ENCODE measurements at places on chromosomes 6 and 20. TPM values are rescaled to one million over a fixed set of nuclear protein-coding genes. Genes with fewer than 3 reads are reported as not detected.

DNA sequence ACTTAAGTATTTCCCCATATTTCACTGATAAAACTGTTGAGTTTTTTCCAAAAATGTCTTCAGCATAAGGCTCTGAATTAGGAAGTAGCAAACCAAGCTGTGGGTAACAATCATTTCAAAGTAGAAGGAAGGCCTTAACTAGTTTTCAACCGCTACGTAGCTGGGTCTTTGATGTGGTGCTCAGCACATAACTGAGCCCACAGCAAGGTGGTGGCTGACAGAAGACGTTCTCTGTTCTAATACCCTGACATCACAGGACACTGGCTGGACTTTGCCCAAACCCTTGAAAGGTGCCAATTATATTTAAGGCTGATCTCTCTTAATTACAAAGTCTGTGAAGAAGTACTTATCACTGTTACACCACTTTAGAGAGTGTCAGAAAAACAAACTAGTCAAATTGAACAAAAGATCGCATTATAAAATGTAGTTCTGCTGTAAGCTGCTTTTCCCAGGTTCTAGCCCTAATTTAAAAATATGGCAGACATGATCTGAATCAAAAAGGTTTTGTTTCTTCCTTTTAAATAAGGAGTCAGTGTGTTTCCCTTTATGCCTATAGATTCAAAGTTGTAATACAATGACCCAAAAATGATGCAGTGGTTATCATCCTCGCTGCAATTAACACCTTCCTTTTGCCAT lies 26.7 kb downstream of the MAN1A1 start:
- no peaks in the 10 kb centered on the region for H3K27me3 ChIP-seq
- H3K4me3 ChIP-seq, result no peak overlapping the region
- DNase-seq, result peak; percentile 81
- H3K4me1 ChIP-seq, result peaks cover 21% of the 10 kb centered on the region
- peak overlapping the region; percentile 27 for H3K27ac ChIP-seq

GRCh38 chr6:139452148-139452876 lies 77.9 kb upstream of the CITED2 start:
- no peak overlapping the region for H3K27ac ChIP-seq
- no peaks in the 10 kb centered on the region for H3K4me1 ChIP-seq
- no peak for DNase-seq
- H3K36me3 ChIP-seq, result no peaks in the 10 kb centered on the region
- no peak overlapping the region for H3K4me3 ChIP-seq

GRCh38 chr6:131789219-131789618 lies 18.6 kb upstream of the ENPP1 start:
- no peaks in the 10 kb centered on the region for H3K36me3 ChIP-seq
- DNase-seq, result no peak
- no peaks in the 10 kb centered on the region for H3K27me3 ChIP-seq
- no peaks in the 10 kb centered on the region for H3K4me1 ChIP-seq

GRCh38 chr6:34792605-34793500 lies 970 bp downstream of the BLTP3A start:
- H3K27ac ChIP-seq, result peak overlapping the region; percentile 88
- H3K4me3 ChIP-seq, result peak overlapping the region; percentile 93
- DNase-seq, result peak; percentile 26
- peaks cover 18% of the 10 kb centered on the region for H3K4me1 ChIP-seq

DNA sequence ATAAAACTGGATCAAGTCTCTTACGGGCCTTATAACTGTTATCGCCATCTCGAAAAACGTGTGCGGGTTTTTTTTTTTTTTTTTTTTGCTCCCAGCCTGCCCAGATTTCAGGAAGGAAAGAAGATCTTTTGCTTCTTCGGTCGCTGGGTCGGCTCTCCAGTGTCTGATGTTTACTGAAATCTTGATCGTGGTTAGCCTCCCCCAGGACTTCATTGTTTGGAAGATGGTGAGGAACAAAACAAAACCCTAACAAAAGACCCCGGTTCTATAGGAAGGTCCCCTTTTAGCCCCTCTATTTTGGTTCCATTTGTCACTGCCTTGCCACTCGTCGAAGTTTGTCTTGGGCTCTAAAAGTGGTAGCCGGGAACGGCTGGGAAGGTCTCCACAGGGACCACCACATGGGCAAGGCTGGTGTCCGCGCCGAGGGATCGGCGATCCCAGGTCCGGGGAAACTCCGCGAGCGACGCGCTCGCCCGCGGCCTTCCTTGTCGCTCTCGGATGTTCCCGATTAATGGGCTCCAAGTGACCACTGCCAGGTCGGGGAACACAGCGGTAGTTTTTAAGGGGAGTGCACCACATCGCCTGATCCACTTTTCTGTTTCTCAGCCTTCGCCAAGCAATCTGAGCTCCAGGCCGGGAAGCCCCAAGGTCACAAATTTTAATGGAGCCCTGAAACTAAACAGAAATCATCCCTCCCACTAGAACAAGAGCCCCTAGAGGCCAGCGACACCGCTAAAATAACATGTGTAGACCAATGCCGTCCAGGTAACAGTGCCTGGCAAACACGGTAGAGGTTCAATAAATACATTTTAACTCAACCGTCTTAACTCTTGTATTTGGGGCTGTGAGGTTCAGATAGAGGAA lies 27.0 kb downstream of the TRIM27 start:
- no peaks in the 10 kb centered on the region for H3K27me3 ChIP-seq
- peak overlapping the region; percentile 96 for H3K27ac ChIP-seq
- peaks cover 6% of the 10 kb centered on the region for H3K36me3 ChIP-seq
- H3K4me3 ChIP-seq, result peak overlapping the region; percentile 72
- peak; percentile 42 for DNase-seq

DNA sequence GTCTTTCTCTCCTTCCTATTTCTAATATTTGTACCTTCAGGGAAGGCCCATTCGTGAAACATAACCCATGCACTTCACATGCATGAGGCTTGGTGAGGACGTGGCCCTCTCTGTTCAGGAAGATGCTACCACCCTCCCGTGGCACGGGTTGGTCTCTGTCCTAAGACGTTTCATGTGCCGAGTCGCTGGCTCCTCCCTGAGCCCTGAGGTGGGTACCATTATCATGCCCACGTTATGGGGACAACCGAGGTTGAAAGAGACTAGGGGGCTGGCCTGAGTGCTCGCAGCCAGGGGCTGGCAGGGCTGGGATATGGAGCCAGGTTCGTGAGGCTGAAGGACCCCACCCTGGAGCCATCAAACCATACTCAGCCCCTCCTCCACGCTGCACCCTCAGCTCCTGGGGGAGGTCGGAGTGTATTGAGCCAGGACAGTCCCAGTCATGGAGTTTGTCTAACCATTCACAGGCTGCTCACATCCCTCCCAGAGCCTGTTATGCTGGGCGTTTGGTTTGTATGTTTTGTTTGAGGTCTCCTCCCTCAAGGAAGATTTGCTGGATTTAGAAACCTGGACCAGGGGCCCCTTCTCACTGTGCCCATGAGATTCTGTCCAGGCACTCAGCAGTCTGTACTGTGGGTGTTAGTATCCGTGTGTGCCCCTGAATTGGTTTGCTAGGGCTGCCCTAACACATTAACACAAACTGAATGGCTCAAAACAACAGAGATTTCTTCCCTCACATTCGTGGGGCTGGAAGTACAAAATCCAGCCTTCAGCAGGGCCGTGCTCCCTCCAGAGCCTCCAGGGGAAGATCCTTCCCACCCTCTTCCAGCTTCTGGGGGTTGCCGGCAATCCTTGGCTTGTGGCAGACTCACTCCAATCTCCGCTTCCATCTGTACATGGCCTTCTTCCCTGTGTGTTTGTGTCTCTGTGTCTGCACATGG lies 88.3 kb downstream of the ANKRD60 start:
- peaks cover 2% of the 10 kb centered on the region for H3K27me3 ChIP-seq
- no peaks in the 10 kb centered on the region for H3K36me3 ChIP-seq
- H3K4me1 ChIP-seq, result no peaks in the 10 kb centered on the region
- DNase-seq, result no peak
- no peak overlapping the region for H3K4me3 ChIP-seq

DNA sequence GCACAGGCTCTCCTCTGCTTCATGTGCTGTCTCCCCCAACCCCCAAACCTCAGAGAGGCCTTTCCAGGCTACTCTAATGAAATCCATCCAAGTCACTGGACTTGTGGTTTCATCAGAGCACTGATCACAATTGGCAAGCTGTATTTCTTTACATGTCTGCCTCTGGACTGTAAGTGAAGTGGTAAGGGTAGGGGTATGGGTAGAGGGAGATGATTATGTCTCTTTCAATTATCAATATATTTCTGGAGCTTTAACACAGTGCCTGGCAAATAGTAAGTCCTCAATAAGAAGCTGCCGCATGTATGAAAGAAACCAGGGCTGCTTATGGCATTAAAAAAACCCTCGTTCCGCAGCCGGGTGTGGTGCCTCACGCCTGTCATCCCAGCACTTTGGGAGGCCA lies 5.4 kb downstream of the TRERF1 start:
- no peak overlapping the region for H3K27ac ChIP-seq
- no peak overlapping the region for H3K4me3 ChIP-seq
- DNase-seq, result no peak
- peaks cover 26% of the 10 kb centered on the region for H3K4me1 ChIP-seq
- no peaks in the 10 kb centered on the region for H3K27me3 ChIP-seq
- no peaks in the 10 kb centered on the region for H3K36me3 ChIP-seq

- H3K27ac ChIP-seq, result no peak overlapping the region
- DNase-seq, result no peak
- H3K36me3 ChIP-seq, result no peaks in the 10 kb centered on the region
- no peak overlapping the region for H3K4me3 ChIP-seq
- H3K4me1 ChIP-seq, result no peaks in the 10 kb centered on the region
These were observed 181.5 kb upstream of the TCF21 start for GRCh38 chr6:133707456-133707855.

GRCh38 chr20:35617397-35618262 lies 2.0 kb downstream of the SPAG4 start:
- peak; percentile 39 for DNase-seq
- H3K4me1 ChIP-seq, result peaks cover 40% of the 10 kb centered on the region
- H3K4me3 ChIP-seq, result no peak overlapping the region
- H3K36me3 ChIP-seq, result peaks cover 5% of the 10 kb centered on the region

DNA sequence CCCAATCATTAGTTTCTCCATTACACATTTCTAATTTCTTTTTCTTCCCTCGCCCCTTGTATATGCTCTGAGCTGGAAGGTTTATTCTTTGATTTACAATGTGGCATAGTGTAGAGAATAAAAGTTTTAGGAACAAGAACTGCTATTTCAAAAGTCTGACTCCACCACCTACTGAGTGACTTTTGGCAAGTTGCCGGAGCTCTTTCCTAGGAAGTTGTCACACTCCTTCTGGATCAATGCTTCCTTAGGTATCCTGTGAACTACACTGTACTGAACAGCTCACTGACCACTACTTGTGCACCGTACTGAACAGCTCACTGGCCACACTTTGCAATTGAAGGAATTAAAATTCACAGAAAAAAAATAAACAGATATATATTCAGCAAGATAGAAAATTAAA lies 458.2 kb downstream of the FRK start:
- H3K27me3 ChIP-seq, result no peaks in the 10 kb centered on the region
- H3K4me1 ChIP-seq, result no peaks in the 10 kb centered on the region
- no peaks in the 10 kb centered on the region for H3K36me3 ChIP-seq
- no peak overlapping the region for H3K27ac ChIP-seq

DNA sequence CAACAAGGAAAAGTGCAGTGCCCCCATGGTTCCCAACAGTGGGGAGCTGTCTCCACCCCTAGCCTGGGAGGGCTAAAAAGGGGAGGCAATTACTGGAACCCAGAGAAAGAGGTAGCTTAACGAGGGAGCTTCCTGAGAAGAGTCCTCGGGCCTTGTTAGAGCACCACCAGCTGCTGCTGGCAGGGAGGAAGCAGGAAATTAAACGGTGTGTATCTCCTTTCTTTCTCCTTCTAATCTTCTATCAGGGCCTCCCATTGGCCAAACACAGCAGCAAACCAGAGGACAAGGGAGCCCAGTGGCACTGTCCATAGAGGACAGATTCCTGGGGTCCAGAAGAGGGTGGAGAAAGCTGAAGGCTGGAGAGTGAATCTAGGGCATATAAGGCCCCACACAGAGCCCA lies 7.6 kb upstream of the BTN2A2 start:
- no peak for DNase-seq
- peaks cover 64% of the 10 kb centered on the region for H3K36me3 ChIP-seq
- no peak overlapping the region for H3K27ac ChIP-seq
- peaks cover 10% of the 10 kb centered on the region for H3K4me1 ChIP-seq

DNA sequence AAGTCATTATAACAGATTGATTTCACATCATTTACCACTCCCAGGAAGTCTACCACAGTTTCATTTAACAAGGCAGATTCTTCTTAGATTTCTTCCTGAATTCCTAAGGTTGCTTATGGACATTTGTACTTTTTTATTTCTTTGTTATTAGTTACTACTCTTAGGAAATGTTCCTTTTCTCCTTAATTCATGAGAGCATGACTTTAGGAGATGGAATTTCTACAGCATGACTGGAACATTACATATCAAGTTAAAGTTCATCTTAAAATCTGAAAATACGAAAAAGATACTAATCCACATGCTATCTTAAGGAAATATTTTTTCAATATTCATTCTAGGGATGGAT lies 22.3 kb downstream of the CNKSR3 start:
- H3K27ac ChIP-seq, result no peak overlapping the region
- H3K4me3 ChIP-seq, result no peak overlapping the region
- H3K4me1 ChIP-seq, result no peaks in the 10 kb centered on the region
- H3K27me3 ChIP-seq, result no peaks in the 10 kb centered on the region

GRCh38 chr6:148649454-148649963 lies 97.3 kb upstream of the UST start:
- no peak for DNase-seq
- no peak overlapping the region for H3K27ac ChIP-seq
- H3K4me3 ChIP-seq, result no peak overlapping the region
- peaks cover 3% of the 10 kb centered on the region for H3K27me3 ChIP-seq
- peaks cover 6% of the 10 kb centered on the region for H3K4me1 ChIP-seq
- no peaks in the 10 kb centered on the region for H3K36me3 ChIP-seq

DNA sequence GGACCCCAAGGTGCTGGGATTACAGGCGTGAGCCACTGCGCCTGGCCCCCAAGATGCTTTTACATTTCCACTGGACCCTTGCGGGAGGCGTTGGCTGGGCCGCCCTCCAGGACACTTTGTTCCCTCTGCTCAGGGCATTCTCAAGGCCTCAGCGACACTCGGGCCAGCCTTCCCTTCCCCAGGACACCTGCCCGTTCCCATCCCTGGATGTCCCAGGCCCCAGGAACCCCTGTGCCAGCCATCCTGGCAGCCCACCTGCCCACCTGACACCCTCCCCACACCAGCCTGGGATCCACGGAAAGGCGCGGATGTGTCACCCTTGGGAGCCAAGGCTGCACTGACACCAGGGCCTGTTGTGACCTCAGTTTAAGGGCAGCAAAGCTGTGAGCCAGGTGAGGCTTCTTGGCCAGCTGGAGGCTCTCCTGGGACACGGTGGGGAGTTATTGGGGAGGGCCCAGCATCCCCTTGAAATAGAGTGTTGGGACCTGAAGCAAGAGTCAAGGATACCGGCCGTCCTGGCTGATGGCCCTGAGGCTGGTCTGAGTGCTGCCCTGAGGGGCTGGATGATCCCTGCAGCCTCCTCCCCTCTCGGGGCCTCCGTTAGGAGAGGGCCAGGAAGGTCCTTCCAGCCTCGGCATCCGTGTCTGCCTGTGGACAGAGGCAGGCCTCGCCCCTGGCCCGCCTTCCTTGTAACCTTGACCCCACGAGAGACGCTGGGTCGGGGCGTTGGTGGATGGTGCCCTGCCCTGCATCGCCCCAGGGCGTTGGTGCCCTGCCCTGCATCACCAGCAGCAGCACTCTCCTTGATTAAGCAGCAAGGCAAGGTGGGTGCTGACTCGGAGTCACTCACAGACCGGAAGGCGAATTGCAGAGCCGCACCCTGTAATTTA lies 84.2 kb upstream of the BHLHE23 start:
- no peak overlapping the region for H3K4me3 ChIP-seq
- H3K36me3 ChIP-seq, result no peaks in the 10 kb centered on the region
- no peak for DNase-seq
- no peaks in the 10 kb centered on the region for H3K4me1 ChIP-seq

The COL20A1 gene
- total RNA-seq, result not detected

The MYLIP gene
- total RNA-seq, result 127 TPM

The FAM217A gene
- not detected for total RNA-seq

The DDX43 gene
- total RNA-seq, result 2.6 TPM

The OLIG3 gene
- not detected for total RNA-seq

The NFKBIL1 gene
- 8.1 TPM for total RNA-seq

The CYP39A1 gene
- total RNA-seq, result not detected

The ZNF341 gene
- total RNA-seq, result 3.6 TPM

The HLA-B gene
- 9,586 TPM for total RNA-seq

The NKX2-4 gene
- not detected for total RNA-seq

Data from natural killer cell (primary cell).